ENCODE measurements at places on chromosomes 6 and 20.
A peak's percentile ranks its signal among the peaks of the same experiment; 100 is the strongest.

GRCh38 chr20:1164871-1165270 lies 19.9 kb downstream of the TMEM74B start:
- no peak for DNase-seq

DNA sequence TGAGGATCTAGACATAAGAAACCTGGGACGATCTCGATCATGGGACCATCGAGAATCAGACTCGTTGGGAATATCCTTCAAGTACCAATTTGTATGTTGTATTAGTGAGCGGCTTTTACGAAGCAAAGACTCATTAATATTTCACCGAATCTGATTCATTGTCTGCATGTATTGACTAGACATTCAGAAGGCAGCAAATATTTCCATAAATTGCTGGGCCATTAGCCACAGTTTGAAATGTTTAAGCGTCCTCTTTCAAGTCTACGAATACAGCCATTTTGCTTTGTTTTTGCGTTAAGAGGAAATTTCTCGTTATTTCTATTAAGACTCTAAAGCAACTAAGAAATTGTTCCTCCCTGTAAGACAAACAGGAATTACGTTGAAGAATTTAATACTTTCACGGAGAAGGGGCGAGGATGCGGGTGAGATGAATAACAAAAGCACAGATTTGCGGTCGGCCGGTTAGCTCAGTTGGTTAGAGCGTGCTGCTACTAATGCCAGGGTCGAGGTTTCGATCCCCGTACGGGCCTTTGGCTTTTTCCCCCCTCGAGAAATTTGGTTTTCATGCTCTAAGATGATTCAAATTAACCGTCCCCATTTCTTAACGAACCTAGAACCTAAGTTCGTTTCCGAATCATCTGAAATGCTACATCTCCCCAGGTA lies 18.5 kb downstream of the POM121L2 start:
- no peak for DNase-seq

- DNase-seq = no peak
Measured at GRCh38 chr6:16523606-16524379, 237.5 kb downstream of the ATXN1 start.

- DNase-seq = no peak
Measured at GRCh38 chr20:12748359-12748994, 260.3 kb upstream of the SPTLC3 start.

GRCh38 chr6:54892831-54893230 lies 46.3 kb downstream of the FAM83B start:
- DNase-seq = no peak

DNA sequence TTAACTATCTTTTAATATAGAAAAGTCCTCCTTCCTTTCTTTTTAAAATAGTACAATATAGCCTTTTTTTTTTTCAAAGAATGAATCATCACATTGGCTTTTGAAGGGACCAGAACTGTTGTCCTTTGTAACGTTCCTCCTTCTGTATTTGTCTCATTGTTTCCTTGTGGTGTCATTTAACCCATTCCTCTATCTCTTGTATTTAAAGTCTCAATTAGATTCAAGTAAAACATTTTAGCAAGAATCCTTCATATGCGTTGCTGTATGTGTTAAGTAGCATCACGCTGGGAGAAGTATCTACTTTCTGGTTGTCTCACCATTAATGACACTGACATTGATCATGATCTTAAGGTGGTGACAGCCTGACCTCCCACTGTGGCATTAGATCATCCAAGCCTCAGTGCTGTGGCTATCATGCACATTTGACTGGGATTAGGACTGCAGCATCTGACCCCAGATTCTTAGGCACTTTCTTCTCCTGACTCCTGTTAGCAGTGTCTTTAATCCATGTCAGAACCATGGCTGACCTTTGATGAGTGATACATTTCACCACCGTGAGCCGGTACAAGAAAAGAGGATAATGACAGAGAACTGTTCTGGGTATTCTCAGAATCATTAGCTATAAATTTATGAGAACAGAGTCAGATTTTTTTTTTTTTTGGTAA lies 67.5 kb upstream of the TFB1M start:
- no peak for DNase-seq

GRCh38 chr6:35146453-35146852 lies 5.3 kb upstream of the TCP11 start:
- no peak for DNase-seq

- no peak for DNase-seq
Measured at GRCh38 chr6:81366972-81367371, 385.5 kb downstream of the TENT5A start.

GRCh38 chr20:11469795-11470435 lies 447.8 kb upstream of the BTBD3 start:
- DNase-seq = no peak

GRCh38 chr20:52104546-52105441 lies 86.8 kb downstream of the ZFP64 start:
- no peak for DNase-seq

DNA sequence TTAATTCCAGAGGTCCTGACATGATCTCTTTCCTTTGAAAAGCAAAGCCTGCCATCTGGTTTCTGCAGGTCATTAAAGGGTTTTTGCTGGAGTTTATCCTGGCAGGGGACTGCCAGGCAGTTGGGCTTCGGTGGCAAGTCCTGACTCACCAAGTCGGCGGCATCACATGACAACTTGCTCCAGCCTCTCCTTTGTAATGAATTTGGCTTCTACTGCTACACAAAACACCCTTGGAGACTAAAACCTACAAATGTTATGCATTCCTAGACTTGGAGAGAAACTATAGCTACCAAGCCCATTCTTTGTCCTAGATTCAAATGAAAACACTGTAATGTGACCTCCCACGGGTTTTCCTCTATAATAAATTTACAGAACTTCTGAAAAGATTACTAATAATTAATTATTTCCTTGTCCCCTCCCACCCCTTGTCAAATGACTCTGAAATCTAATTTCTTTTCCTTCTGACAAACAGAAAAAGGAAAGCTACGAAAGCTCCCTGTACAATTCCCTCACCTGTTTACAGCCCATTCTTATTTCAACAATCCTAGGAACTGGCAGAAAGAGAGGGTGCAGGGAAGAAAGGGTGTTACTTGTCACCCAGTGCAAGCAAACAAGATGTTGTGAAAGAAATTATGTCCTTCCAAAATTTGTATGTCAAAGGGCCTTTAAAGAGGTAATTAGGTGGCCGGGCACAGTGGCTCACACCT lies 62.9 kb downstream of the QRSL1 start:
- no peak for DNase-seq

DNA sequence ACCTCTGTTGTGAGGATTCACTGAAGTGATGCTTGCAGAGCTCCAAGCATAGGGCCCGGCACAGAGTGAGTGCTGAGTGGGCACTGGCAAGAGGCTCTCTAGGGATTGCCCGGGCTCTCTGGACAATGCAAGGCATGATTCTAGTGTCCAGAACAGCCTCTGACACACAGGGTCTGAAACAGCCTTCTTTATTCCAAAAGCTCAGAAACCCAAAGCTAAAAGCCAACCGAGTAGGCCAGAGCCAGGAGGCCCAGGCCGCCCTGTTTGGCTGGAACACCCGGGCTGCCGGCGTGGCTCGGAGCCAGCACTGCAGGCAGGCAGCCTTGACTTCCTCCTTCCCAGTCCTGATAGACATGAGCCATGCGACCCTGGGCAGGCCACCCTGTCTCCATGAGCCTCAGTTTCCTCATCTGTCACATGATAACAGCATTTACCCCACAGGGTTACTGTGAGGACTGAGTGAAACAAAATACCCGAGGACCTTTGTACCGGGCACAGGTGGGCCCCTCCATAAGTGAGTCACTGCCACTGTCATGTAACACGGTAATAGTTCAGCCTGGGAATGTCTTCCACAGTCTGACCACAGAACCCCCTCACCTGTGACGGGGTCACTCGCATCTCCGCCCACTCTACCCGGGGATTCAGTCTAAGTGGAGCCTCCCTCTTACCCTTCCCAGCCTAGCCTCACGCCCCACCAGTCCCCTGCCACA lies 51.5 kb downstream of the PTPRT start:
- no peak for DNase-seq

GRCh38 chr6:37731888-37732287 lies 34.2 kb upstream of the MDGA1 start:
- peak; percentile 42 for DNase-seq

DNA sequence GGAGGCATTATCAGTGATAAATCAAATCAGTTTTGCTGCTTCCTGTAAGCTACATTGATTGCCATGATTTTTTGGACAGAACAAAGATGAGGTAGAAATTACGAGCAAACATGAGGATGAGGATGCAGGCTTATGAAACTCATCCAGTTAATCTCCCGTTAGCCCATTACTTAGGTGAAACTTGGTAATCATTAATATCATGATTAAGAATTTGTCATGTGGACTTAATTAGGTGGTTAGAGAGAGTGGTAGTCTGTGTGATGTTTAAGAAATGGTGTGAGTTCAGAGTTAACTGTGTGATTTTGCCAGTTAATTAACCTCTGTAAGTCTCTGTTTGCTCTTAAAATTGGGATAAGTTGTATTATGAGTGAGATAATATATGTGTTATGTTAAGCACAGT lies 62.0 kb downstream of the TSPYL4 start:
- DNase-seq = no peak

- DNase-seq = no peak
Measured at GRCh38 chr6:107062691-107063090, 34.7 kb downstream of the MTRES1 start.

DNA sequence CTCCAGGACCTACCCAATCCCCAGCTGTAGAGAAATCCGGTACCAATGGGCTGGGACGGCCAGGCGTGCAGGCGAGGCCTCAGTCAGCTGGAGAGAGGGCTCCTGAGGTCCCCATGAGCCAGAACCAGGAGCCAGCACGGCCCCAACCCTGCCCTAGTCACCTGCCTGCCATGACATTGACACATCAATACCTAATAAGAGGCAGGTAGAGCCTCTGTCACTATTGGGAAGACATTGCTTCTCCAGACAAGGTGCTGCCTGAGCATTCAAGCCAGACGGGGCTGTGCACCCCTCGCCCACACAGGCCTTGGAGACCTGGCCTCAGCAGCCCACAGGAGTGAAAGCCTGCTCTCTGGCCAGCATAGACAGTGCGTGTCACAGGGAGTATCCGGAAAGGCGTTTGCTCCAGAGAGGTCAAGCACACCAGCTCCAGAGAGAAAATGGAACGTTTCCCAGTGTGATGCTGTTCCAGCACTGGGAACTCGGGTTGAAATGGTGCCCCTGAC lies 3.5 kb downstream of the DLL1 start:
- DNase-seq = no peak

GRCh38 chr20:40689100-40689942 lies at the start of gene MAFB:
TSS of gene MAFB (minus strand) at chr20:40689236. CDS start at chr20:40688850, 386 bp downstream.
- no peak for DNase-seq

- DNase-seq = no peak
Measured at GRCh38 chr20:57638895-57639236, 18.6 kb upstream of the ZBP1 start.

- no peak for DNase-seq
Measured at GRCh38 chr20:24789877-24790276, 159.2 kb upstream of the CST7 start.

- no peak for DNase-seq
Measured at GRCh38 chr6:11160199-11160598, 48.7 kb upstream of the ERVFRD-1 start.

DNA sequence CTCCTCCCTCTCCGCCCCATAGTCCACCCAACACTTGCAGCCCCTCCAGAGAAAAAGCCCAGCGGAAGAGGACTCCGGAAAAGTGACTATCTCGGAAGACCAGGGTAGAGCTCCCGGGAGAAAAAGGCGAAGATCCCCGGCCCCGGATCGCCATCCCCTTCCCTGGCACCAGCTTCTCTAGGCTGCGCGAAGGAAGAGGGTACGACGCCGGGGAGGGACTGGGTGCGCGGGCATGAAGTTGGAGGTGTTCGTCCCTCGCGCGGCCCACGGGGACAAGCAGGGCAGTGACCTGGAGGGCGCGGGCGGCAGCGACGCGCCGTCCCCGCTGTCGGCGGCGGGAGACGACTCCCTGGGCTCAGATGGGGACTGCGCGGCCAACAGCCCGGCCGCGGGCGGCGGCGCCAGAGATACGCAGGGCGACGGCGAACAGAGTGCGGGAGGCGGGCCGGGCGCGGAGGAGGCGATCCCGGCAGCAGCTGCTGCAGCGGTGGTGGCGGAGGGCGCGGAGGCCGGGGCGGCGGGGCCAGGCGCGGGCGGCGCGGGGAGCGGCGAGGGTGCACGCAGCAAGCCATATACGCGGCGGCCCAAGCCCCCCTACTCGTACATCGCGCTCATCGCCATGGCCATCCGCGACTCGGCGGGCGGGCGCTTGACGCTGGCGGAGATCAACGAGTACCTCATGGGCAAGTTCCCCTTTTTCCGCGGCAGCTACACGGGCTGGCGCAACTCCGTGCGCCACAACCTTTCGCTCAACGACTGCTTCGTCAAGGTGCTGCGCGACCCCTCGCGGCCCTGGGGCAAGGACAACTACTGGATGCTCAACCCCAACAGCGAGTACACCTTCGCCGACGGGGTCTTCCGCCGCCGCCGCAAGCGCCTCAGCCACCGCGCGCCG lies 822 bp downstream of the FOXQ1 start:
- DNase-seq = no peak

GRCh38 chr6:36725581-36725980 lies 28.0 kb downstream of the RAB44 start:
- no peak for DNase-seq

GRCh38 chr20:46751856-46752255 lies 42.4 kb downstream of the SLC2A10 start:
- DNase-seq = no peak

DNA sequence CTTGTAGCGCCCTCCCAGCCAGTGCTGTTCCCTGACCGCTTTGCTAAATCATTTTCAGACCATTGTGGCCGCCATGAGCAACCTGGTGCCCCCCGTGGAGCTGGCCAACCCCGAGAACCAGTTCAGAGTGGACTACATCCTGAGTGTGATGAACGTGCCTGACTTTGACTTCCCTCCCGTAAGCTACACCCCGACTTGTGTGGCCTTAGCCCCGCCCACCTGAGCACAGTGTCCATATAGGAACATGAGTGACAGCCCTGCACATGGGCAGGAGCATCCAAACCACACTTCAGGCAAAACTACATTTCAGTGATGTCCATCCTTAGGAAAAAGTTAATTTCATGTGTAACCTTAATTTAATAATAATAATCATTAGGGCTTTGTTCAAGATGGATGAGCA lies 51.1 kb downstream of the GNAS start:
- no peak for DNase-seq

DNA sequence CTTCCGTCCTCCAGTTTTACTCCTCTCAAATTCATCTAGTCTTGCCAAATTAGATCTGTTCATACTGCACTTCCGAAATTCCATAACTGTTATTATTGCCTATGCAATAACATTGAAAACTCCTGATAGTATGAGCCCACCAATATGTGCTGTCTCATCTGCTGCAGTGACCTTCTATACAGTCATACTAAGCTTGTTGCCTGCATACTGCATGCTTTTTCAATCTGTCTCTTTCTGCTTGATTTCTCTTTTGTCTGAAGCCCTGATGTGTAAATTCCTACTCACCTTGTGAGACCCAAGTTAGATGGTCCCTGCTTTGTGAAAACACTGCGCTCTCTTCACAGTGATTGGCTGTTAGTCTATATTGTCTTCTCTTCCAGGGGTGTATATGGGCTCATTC lies 1.1 kb downstream of the TBP start:
- no peak for DNase-seq

Data from stimulated activated CD8-positive, alpha-beta memory T cell treated with anti-CD3 and anti-CD28 coated beads, Interleukin-15, amount 100 ng/mL, for 4 hours (primary cell).